ENCODE measurements at places on chromosomes 6 and 20.

- DNase-seq: no peak
Measured at GRCh38 chr6:5095236-5095635, 10.1 kb downstream of the PPP1R3G start.

- peak; percentile 93 for DNase-seq
Measured at GRCh38 chr6:159726918-159727716, at the start of gene WTAP. Gene WTAP, plus strand, starts transcription at chr6:159727506. Its CDS starts 8,760 bp downstream, at chr6:159736266.

DNA sequence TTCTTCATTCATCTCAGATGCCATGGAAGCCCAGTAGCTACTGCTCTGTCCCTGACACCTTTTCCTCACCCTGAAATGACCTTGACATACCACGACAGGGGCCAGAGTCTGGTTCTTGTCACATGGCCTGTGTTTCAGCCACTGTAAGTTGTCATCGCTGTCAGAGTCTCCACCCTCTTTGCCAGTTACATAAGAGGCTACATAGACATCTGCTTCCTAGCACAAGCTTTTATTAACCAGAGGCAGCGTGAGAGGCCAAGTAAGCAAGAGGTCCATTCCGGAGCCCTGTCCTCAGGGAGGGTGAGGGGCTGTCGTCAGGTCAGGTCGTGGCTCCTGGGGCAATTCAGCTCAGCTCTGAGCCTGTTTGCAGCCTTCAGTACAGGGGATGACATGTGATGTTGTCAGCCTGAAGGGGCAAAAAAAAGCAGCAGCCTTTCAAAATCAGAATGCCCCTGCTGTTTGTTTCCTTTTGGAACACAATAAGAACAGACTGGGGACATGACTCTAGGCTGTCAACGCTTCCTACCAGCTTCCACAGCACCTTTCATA, 146.3 kb downstream of the MTFR2 start:
- DNase-seq: no peak

GRCh38 chr6:33908025-33908424, 104.2 kb upstream of the MLN start:
- no peak for DNase-seq

- no peak for DNase-seq
Measured at GRCh38 chr6:112117554-112117953, 30.2 kb downstream of the FAM229B start.

- DNase-seq: no peak
Measured at GRCh38 chr6:18207438-18207837, 52.2 kb downstream of the KDM1B start.

DNA sequence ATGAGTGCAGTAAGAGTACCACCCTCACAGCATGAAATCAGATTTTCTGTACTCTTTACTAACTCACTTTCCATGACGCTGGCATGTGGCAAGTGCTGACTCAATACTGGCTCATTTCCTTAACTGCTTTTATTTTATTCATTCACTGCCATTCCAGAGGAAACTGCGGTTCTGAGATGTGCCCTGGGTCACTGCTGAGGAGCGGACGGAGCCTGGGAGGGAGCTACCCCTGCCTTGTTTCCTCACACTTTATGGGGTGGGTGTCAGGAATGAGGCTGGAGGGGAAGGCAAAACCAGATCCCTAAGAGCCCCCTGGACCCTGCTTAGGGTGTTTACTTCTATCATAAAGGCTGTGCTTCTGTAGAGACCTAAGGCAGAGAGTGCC, 14.4 kb downstream of the NT5E start:
- DNase-seq: no peak

- DNase-seq: no peak
Measured at GRCh38 chr6:138285800-138286199, 67.5 kb upstream of the PBOV1 start.

- no peak for DNase-seq
Measured at GRCh38 chr20:22795871-22796270, 211.5 kb upstream of the FOXA2 start.

GRCh38 chr6:70684794-70685493, 17.3 kb downstream of the SMAP1 start:
- DNase-seq: no peak

DNA sequence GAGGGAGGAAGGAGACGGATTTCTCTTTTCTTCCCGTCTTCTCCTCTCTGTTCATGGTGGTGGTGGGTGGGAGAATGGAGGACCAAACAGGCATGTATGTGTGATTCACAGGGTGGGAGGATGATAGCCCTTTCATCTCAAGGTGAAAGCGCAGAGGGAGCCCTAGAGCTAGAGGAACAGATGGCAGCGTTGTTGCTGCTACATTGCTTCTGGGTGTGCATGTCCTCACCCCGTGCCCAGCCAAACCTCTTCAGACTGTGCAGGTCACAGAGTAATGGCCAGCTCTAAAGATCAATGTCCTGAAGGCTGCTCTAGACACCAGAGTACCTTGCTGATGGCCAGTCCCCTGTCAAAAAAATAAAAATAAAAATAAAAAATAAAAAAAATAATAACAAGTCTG, 301.8 kb downstream of the TBC1D7 start:
- DNase-seq: no peak

- DNase-seq: no peak
Measured at GRCh38 chr6:41604006-41604405, 34.3 kb upstream of the MDFI start.

GRCh38 chr6:116087437-116088027, 13.1 kb upstream of the NT5DC1 start:
- DNase-seq: no peak

GRCh38 chr6:24899997-24900325, 35.8 kb downstream of the RIPOR2 start:
- DNase-seq: no peak

DNA sequence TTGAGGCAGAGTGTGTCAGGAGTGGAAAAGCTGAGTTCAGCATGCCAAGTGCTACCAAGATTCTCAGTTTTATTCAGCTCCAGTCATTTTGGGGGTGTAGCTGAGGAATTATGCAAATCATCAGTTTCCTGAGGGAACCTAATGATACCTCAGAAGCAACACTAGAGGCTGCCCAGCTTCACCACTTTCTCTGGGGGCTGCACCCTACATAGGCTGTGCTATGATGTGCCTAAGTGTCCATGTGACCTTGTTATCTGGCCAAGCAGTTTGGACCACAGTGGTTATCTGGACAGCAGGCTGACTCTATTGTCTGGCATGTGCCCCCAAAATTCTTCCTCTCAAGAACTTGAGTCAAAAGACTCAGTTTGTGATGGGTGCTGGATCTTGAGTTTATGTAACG, 374.6 kb upstream of the SYNCRIP start:
- no peak for DNase-seq

GRCh38 chr20:23596579-23597250, 9.0 kb downstream of the CST9 start:
- DNase-seq: no peak

GRCh38 chr20:47309806-47310426, 46.6 kb downstream of the ZMYND8 start:
- DNase-seq: no peak

DNA sequence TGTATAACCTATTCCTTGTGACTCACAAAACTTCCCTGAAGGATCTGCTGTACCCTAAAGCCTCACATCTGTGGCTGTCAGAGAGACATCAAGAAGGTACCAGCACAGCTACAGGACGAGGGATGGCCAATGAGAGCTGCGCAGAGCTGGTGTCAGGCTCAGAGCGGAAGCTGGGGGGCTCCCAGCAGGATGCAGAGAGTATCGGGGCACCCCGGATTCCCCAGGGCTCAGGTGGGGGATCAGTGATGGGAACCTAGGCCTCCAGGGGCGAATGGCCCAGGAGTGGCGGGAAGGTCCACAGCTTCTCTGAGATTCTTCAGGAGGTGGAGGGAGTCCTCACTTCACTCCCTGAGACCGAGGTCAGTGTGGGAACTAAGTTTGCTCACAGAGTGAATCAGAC, 30.9 kb upstream of the SMOC2 start:
- no peak for DNase-seq

GRCh38 chr20:61300293-61300692, 48.2 kb downstream of the CDH4 start:
- no peak for DNase-seq

GRCh38 chr20:41367393-41367695, 726 bp upstream of the EMILIN3 start:
- no peak for DNase-seq

GRCh38 chr6:69673298-69673697, 123.5 kb downstream of the LMBRD1 start:
- DNase-seq: no peak

- no peak for DNase-seq
Measured at GRCh38 chr20:9400171-9401025, 114.0 kb upstream of the LAMP5 start.

DNA sequence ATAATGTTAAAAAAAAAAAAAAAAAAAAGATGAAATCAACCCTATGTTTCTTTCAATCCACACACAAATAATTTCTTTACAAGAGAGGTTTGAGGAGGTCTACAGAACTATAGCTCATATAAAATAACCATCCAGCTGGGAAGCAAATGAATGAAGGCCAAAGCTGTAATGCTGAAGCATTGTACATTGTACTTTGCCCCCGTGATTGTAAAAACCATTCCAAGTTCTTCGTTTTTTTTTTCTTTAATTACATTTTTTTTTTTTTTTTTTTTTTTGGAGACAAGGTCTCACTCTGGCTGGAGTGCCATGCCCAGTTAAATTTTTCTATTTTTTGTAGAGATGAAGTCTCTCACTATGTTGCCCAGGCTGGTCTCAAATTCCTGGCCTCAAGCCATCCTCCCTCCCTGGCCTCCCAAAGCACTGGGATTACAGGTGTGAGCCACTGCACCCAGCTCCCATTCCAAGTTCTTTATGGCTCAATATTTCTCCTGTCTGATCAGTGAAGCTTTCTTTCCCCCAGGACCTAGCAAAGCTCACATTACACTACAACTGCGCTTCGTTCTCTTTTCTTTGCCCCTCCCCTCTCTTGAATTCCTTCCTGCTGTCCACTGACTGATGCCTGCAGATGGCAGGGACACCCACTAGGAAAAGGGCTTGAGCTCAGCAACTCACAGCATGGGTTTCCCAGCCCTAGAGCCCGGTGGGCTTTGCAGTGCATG, 53.0 kb upstream of the NOP56 start:
- no peak for DNase-seq

DNA sequence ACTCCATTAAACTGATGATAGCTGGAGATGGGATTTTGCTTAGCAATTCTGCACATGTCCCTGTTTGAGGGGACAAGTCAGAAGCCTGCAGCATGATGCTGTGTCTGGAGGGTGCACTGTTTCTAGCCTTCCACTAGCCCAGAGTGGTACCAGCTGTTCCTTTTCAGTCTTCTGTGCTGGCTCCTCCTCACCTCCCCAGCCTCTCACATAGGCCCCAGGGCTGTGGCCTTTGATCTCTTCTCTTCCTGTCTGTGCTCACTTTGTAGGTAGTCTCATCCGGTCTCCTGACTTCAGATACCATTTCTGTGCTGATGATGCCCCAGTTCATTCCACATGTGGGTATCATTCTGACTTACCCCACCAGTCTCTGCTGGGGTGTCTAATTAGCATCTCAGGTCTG, 126.3 kb downstream of the HIVEP1 start:
- DNase-seq: no peak

DNA sequence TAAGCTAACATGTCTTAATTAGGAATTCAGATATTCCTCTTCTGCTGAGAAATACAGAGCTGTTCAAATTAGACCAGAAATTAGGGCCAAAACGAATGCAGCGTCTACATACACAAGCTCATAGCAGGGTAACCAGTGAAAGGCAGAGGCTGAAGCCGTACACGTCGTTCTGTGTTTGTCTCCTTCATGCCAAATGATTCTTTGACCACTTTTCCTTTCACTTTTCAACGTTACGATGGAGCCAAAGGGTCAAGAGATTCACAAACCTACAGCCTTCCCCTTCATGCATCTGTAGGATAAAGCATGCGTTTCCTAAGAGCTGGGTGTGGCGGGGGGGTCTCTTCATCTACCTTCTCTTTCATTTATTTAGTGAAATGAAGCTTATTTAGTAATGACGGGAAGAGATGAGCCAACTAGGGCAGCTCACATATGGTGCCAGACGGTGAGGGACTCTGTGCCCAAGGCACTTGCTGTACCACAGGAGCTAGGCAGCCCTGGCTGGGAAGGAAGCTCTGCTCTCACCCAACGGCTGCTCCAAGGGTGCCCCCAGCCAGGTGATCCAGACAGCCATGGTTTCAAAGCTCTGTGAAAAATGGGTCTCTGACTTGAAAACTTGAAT, 178.0 kb downstream of the ATXN1 start:
- no peak for DNase-seq

- DNase-seq: no peak
Measured at GRCh38 chr6:21829126-21829525, 235.6 kb downstream of the SOX4 start.

DNA sequence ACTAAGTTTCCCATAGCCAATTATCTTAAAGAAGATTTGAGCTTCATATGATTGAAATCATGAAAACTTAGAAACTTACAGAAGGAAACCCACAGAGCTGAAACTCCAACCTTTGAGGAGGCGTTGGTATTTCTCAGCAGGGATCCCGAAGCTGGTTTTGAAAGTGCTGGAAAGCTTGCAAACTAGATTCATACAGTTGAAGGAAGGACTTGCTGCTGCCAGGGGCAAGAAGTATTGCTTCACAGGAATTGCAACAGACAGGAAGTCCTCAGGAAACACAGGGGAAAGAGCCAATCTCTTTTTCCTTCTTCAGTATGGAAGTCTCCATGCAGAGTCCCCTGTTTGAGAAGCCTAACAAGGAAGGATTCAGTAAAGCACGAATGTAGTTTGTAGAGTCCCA, 419.7 kb downstream of the CD109 start:
- DNase-seq: no peak

GRCh38 chr6:1351381-1352008, 37.9 kb upstream of the FOXF2 start:
- DNase-seq: no peak

DNA sequence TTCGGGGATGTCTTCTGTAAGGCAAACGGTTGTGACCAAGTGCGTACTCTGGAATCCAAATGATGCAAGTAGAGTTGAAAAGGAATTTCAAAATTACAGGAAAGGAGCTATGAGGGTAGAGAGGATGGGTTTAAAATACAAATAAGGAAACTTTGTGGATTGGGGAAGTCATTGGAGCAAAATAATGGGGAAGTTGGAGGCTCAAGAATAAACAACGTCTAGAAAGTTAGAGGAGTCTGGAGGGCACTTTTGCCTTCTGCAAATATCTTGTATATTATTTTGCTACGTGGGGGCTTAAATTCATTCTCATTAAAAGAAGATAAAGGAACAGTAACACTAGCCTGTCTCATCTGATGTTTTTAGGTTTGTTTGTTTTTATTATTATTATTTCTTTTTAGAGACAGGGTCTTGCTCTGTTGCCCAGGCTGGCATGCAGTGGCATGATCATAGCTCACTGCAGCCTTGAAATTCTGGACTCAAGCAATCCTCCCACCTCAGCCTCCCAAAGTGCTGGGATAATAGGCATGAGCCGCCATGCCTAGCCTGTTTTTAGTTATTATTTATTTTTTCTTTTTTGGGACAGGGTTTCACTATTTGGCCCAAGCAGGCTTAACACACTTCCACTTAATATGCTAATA, 55.0 kb upstream of the TNFAIP3 start:
- DNase-seq: no peak
